AG04450 (cell line): ENCODE measurements at places on chromosomes 12 and 14. TPM values are rescaled to one million over a fixed set of nuclear protein-coding genes. Genes with fewer than 3 reads are reported as not detected.

DNA sequence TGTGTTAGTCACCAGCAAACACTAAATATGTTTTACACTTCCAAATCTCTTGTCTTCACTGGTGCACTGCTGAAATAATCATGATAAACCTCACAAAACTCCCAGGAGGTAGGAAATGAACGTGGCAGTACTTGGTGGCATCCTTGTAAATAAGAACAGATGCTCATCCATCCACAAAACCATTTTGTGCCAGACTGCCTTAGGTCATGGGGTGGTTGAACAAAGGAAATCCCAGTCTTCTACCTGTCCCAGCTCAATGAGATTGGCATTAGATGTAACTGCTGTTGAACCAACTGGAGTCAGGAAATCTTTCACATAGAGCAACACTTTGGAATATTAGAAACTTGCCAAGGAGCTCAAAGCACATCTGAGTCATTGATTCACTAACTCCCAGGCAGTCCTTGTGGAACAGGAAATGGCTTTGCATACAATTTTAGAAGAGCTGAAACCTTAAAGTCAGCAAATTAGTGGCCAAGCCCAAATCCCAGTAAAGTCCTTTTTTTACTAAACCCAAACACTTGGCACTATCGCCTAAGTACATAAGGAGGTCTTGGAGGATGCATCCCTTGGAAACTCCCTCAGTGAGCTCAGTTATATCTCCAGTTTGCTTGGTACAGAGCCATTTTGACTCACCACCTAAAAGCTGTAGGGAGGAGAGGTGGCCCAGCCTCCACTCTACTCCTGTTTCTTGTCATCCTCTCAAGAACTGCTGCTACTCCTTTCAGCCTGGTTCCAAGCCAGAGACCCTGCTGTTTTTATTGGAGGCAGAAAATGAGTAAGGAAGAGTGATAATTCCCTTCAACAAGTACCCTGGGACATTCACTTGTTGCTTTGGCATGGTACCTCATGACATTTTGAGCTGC is 208.0 kb downstream of the NOVA1 start:
- no peak for DNase-seq

DNA sequence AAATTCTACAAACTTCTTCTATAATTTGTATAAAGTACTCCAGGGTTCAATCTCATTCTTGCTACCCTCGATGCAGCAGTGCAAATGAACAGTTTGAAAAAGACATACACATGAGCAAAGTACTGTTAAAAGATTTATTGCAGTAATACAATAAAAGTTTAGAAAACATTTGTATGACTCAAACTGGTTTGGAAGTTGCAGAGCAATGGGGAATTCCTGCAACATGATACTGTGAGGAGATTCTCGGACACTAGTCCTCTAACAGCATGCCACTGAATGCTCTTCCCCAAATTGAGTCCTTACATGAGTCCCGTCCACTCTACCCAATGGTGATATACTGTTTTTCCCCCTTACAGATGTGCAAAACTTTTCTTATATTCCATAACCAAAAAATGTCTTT is 45.4 kb downstream of the ATG14 start:
- DNase-seq, result peak; percentile 43

DNA sequence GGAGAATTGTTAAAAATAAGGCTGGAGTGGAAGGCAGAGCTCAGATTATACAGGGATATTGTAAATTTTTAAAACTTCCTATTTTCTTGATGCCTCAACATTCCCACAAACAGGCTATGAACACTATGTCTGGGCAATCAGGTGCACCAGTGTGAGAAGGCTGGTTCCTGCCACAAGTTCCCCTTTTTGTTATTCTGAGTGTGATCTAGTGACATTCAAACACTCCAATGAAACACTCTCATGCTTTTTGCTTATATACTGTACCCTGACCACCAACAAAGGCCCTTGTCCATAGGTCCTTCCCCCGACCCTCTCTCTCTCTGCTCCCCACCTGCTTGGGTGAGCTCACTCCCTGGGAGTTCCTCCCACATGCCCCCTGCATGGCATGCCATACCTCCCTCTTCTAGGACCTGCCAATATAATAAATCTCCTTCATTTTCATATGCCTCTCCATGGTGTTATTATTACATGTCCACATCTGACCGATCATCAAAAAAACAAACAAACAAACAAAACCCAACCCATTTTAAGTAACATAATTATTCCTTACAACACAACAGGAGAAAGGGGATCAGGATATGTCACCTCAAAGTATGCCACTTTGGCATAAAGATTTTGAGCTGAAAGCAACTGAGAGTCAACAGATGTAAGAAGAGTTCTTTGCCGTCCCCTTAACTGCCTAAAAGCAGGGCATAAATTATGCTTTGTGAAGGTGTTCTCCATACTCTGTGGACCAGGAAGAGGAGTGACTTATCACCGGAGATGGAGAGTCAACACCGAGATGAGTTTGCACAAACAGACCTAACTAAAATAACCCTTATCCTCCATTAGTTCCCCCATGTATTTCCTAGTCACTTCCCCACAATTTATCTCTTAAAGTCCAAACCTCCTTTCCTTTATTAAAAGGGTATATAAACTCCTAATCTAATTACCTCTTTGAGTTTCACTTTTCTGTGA is 42.5 kb upstream of the CATSPERB start:
- DNase-seq, result no peak

DNA sequence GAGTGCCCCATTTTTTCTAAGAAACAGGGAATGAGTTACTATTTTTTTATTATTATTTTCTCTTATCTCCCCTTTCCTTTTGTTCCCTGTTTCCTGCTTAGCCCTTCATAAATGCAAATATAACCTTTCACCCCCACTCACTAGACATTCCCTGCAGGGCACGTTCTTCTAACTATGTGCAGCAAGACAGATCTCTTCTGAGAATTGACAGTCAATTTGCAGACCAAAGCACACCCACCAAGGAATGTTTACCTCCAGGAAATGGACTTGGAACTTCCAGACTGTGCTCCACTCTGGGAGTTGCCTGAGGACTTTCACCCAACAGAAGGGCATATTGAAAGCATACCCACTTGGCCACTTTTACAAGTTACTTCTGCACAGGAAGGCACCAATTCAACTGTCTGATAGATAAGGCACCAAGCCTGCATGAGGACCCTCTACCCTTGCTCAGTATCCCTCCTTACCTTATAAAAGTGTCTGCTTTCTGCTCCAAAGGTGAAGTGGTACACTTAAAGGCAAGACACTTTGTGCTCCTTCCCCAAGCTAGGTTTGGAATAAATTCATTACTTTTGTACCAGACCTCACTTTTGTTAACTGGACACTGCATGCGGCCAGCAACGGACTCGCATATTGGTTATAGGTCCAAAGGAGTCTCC is 6.5 kb downstream of the TAS2R19 start:
- DNase-seq, result no peak

GRCh38 chr14:87049950-87050349 is 943.0 kb downstream of the GALC start:
- peak; percentile 3 for DNase-seq

DNA sequence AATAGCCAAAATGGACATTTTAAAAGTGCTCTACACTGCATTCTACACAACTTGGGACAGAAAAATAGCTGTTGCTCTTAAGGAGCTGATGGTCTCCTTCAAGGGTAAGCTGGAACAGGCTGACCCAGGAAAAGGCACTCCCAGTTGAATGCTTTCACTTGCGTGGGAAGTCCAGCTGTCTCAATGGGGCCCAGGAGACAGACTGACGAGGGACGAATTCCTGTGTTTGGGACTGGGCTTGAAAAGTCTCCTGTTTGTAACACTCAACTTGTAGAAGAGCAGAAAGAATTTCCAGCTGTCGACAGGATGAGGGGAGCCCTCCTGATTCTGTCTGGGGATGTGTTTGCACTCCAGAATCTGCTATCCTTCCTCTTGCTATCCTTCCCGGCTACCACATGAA is 180.8 kb downstream of the ZFP36L1 start:
- DNase-seq, result peak; percentile 24

GRCh38 chr12:52607314-52607713 is 6.1 kb upstream of the KRT72 start:
- DNase-seq, result no peak

DNA sequence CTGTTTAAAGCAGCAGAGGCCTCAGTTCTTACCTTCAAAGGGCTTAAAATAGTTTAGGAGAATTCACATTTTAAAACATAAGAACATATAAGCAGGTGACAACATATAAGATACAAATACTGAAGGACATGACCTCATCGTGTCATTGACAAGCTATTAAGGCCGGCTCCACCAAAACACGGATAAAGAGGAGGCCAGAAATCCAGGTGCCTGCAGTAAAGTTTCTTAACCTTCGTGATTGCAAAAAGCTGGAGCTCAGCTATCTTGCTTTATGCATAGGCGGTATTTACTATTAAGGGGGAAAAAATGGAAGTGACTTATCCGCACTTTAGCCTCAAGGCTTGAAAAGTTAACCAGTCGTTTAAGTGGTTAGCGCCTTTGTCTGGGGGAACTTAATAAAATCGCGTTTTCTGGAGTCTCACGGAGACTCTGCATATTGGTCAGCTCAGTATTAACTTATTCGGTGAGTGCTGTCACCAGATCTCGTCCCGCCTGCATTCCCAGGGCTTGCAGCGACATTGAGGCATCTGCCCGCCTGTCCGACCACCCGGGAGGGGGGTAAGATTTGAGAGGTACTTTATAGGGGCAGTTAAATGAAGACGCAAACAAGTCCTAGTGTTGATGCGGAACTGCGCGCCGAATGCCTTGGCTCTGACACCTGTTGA is 1.1 kb upstream of the SP1 start:
- no peak for DNase-seq

DNA sequence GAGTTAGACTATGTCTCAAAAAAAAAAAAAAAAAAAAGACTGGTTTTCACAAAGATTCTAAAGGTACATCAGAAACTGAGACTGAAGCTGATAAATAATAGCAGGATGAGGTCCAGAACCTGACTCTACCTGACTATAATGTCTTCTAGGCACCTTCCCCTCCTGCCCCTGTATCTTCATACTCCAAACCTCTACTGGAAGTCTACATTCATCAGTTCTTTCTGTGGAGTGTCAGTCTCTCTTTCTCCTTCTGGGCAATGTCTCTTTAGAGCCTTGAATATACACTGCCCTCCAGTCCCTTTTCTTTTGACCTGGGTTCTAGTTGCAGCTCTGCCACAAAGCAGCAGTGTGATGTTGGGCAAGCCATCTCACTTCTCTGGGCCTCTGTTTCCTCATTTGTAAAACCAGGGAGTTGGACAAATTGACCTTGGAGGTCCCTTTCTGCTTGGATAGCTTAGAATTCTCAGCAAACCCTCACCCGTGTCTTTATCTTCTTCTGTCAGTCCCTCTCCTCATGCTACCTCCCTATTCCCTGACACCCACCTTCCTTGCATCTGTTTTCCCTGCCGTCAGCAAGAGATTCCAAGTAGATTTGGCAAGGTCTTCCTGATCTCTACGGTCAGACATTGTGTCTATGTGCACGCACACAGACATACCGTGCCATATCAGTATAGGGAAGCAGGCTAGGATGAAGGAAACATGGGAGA is 4.3 kb downstream of the NFE2 start:
- no peak for DNase-seq

DNA sequence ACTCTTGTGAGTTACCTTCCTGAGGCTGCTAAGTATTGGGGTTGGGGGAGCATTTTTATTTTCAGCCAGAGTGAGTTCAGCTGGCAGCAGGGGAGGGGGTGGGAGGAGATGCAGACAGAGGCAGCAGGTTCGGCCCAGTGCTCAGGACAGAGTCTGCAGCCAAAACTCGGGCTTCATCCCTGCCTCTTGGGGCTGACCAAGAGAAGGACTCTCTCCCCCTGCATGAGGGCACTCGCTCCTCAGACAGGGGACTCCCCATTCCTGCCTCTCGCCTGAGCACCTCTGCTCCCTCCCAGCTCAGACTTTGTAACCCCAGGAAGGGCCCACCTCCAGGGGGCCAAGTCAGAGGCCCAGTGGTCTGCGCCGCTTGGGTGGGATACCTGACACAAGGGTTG is 1.1 kb upstream of the AKT1 start:
- no peak for DNase-seq

- no peak for DNase-seq
These were observed 12.3 kb downstream of the ABCD4 start for GRCh38 chr14:74290415-74290814.

DNA sequence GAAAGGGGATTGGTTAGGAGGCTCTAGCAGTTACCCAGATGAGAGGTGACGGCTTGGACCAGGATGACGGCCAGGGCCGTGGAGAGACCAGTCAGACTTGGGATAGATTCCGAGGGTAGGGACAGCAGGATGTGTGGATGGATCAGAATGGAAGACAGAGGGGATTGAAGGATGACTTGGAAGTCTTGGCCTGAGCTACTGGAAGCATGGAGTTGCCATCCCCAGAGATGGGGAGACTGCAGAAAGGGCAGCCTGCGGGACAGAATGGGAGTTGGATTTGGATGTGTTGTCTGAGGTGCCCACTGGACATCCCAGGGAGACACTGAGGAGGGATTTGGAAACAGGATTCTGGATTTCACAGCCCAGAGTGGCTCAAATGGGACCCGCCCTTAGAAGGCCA is 102.3 kb downstream of the CALM1 start:
- no peak for DNase-seq

DNA sequence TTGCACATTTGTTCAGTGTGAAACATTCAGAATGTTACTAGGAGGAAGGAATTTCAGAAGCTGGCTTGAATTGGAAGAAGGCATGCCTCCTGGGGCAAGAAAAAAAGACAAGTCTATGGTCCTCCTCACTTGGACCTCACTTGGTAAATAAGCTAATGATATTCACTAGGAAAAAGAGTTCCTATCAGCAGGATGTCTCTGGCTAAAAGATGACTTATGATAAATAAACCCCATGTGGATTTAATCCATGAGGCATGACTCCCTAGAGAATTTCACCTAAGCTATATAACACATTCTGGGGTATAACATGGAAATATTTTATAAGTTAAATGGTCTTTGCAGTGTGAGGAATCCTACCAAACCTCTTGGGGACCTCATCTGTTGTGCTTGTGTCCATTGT is 199.9 kb downstream of the LRIG3 start:
- no peak for DNase-seq

DNA sequence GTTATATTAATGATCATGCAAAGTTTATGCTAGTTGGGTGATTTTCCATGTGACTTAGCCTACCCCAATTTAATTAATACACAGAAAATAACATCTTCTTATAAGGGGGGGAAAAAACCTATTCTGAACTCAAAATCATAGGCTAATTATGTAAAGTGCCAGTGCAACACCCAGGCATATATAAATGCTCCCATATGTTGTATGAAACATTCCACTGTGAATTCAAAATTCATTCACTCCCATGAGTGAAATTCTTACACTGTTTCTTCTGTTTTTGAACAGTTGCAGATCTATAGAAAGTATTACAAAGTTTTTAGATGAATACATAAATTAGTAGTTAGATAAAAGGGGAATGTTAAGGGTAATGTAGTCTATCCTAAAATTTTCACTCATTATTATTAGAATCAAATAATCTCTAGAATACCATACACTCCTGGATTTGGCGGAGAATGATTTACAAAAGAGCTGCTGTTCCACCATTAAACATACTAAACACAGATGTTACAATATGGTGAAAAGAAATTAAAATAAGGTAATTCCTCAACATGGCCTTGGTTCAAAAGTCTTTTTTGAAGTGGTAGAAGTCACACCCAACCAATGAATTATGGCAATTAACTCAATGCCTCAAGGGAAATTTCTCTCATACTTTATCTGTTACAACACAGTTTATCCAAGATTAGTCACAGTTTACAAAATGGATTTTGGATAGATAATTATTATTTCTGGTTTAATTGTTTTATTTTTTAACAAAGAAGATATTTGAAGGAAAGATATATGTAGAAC is 454.1 kb upstream of the FLRT2 start:
- no peak for DNase-seq

Gene IL31
- polyA plus RNA-seq, result not detected in 2 replicates

Gene TAMALIN
- polyA plus RNA-seq, result 7.2 and 7.4 TPM in 2 replicates

Gene DNAI7
- polyA plus RNA-seq, result 0.11 and 0.26 TPM in 2 replicates

Gene KCNMB4
- 0.14 and 0.17 TPM in 2 replicates for polyA plus RNA-seq

Gene KRT78
- not detected in 2 replicates for polyA plus RNA-seq

Gene CCNB1IP1
- polyA plus RNA-seq, result 54.2 and 69.2 TPM in 2 replicates

Gene KERA
- polyA plus RNA-seq, result not detected in 2 replicates

Gene RPL36AL
- 272 and 295 TPM in 2 replicates for polyA plus RNA-seq

Gene KTN1
- polyA plus RNA-seq, result 69.7 and 129 TPM in 2 replicates
